Mesothelial cell of epicardium (in vitro differentiated cells): ENCODE measurements at places on chromosomes 2 and 18.

DNA sequence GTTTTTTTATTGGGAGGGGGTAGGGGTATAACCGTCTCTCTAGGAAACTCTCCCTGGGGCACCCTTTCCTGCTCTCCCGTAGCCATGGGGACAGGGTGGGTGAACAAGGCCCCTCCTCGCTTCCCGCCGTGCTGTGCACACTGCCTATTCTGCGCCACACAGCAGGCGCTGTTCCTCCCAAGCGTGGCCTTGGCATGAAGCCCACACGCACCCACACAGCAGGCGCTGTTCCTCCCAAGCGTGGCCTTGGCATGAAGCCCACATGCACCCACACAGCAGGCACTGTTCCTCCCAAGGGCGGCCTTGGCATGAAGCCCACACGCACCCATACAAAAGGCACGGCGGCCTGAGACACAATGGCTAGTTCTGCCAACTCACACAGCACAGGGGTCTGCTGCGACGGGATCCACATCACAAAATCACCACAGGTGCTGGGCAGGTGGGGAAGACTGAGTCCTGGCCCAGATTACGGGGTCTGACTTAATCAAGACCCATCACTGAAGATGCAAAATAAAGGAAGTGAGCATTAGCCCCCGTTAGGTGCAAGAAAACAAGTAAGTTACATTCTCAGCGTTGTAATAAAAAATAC lies 46.6 kb upstream of the TPO start:
- no peak for DNase-seq

DNA sequence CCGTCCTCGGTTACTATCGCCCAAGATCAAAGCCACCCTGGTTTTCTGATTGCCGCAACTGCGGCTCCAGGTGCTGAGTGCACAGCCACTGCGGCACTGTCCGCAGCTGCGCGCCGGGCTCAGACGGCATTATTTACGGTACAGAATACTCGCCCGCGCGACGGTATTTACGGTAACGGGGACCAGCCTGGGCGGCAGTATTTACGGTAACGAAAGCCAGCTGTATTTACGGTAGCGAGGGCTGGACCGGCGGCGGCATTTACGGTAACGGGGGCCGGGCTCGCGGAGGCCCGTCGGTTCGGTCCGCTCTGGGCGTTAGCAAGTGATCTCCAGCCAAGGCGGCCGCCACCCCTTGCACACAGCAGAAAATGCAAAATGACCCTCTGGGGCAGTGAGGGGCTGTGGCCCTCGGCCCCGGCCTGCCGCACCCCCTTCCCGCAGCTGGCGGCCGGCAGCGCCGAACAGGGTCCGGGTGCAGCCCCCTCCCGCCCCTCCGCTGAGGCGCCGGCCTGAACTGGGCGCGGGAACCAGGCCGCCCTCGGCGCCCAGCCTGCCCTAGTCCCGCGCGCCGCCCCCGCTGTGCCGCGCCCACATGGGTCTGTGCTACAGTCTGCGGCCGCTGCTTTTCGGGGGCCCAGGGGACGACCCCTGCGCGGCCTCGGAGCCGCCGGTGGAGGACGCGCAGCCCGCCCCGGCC lies at the start of gene GNAL:
Gene GNAL, plus strand, starts transcription at position 293 of the 697 bp plus-strand sequence. Its CDS starts 300 bp downstream, at position 593.
- peak; percentile 81 for DNase-seq

GRCh38 chr18:59026831-59027410 lies 112.8 kb upstream of the SEC11C start:
- no peak for DNase-seq

DNA sequence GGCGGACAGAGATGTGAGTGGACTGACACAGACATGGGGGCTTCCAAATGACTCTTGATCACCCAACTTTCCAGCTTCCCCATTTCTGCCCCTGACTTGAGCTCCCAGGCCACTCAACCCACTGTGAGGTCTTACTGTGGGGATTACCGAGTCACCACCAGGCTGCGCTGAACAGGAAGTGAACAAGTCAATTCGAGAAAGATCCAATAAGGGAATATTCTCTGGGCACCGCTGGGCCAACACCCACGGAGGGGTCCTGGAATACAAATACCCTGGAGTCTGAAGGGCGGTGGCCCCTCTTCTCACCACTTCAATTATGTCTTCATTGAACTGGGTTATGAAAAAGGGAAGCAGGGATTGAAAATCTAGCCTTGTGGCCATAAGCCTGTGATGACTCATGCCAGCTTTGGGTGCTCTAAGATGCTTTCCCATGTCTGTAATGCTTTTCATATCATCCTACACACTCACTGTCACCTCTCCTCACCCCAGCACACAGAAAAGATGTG lies 37.7 kb downstream of the BCL11A start:
- no peak for DNase-seq

GRCh38 chr2:164696634-164697033 lies 75.4 kb upstream of the GRB14 start:
- DNase-seq = no peak

DNA sequence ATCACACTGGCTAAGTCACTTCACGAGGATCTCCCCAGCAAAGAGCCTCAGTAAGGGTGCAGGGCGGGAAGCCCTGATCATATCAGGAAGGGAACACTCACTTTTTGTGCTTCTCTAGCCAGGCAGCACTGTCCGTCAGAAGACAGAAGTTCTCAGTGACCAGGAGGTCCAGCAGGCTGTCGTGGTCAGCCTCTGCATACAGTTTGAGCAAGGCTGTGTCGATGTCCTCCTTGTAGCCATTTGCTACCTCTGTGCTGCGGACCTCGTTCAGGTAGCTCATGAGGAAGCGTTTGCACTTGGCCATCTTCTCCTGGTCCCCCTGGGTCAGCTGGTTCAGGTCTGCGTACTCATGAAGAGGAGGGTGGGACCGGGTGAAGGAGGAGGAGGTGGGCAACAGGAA lies 38.7 kb downstream of the GPR45 start:
- no peak for DNase-seq

GRCh38 chr2:230758566-230759480 lies 46.2 kb downstream of the CAB39 start:
- DNase-seq = no peak

DNA sequence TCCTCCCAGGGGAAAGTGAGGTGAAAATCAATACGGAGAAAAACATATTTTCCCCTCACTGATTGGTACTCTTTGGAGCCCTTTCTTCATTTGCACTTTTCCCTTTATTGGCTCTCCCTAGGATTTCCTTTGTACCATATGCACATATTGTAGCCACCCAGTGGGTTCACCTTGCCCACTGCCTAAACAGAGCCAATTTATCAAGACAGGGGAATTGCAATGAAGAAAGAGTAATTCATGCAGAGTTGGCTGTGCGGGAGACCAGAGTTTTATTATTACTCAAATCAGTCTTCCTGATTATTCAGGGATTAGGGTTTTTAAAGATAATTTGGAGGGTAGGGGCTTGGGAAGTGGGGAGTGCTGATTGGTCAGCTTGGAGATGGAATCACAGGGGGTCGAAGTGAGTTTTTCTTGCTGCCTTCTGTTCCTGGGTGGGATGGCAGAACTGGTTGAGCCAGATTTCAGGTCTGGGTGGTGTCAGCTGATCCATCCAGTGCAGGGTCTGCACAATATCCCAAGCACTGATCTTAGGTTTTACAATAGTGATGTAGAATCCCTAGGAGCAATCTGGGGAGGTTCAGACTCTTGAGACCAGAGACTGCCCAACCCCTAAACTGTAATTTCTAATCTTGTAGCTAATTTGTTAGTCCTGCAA lies 15.1 kb upstream of the KCNE4 start:
- no peak for DNase-seq

DNA sequence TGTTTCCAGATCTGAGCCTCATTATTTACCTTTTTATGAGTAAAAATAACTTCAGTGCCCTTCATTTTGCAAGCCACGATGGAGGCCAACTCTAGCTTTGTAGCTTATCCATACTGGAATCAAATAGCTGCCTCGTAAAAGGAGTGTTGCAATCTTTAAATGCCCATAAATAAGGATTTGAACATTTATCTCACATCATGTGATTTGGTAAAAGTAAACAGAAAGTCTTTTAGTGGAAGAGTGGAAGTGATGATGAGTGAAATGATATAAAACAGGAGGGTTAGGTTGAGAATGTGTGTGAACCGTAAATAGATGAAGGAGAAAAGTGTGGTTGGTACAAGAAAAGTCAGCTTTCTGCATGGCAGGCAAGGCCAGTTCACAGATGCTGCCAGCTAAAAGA lies 348.9 kb downstream of the OSR1 start:
- no peak for DNase-seq

DNA sequence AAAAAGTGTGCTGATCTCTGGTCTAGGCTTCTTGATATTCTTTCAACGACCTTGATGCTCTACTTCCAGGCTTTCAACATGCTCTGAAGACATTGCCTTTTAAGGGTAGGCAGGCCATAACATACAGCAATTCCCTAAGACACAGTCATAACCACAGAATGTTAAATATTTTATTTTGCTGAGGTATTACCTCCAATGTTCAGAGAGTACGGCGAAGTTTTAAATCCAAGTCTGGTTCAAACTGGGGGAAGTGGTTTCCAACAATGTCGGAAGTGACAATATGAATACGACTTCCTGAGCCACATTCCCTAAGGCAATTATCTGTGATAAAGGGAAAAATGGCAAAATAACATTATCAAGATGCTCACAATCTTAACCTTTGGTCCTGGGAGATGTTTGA lies 1077.9 kb upstream of the PIK3C3 start:
- DNase-seq = no peak

DNA sequence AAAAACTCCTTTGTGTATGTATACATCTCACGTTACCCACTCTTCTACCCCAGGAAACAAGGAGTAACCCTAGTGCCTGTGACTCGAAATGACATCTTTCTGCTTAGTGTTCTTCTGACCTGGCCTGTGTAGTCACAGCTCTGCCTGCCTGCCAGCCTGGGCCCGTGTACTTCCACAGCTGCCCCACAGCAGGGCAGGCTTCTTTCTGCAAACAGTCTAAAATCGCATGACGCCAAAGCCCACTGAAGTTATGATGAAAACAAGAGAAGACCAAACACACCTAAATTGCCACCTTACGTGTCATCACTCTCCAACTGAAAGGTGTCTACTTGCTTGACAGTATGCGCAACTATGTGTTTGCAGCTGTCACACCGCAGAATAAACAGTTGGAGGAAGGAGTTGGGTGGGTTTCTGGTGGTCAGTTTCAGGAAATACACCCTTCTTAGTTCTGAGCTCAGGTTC lies 1.5 kb downstream of the GAREM1 start:
- DNase-seq = no peak

- no peak for DNase-seq
These were observed 18.0 kb downstream of the TGOLN2 start for GRCh38 chr2:85309699-85310321.

DNA sequence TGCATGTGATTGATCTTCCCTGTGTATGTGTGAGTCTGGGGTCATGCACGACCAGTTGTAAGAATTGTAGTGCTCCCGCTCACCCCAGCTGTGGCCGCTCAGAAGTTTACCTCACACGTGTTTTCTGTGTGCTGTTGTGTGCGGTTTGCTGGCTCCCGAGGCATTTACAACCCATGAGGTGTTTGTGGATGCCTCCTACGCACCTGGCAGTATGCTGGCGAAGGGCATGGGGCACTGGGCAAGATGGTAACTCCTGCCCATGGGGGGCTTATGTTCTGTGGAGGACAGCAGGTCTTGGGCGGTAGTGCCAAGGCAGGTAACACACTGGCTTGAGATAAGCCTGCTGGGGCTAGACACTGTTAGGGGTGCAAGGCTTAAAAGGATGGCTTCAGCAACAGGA lies 102.6 kb upstream of the HS6ST1 start:
- no peak for DNase-seq

DNA sequence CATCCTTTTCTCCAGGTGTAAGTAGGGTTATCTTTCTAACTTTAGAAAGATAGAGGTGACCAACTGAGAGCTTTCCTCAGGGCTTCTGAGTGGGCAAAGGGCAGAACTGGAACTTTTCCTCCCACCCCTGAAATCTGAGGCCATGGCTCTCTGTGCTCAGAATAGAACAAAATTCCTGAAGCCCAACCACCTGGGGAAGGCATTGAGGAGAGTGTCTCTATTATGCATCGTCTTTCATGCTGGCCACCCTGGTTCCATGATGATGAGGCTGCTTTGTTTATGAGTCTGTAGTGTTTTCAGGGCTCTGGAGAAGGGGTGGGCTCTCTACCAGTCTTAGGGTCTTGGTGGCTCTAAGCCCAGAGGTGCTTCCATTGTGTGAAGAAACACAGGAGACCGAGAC lies 30.7 kb upstream of the IL1R1 start:
- no peak for DNase-seq
